ENCODE measurements at places on chromosomes 3 and 15.

DNA sequence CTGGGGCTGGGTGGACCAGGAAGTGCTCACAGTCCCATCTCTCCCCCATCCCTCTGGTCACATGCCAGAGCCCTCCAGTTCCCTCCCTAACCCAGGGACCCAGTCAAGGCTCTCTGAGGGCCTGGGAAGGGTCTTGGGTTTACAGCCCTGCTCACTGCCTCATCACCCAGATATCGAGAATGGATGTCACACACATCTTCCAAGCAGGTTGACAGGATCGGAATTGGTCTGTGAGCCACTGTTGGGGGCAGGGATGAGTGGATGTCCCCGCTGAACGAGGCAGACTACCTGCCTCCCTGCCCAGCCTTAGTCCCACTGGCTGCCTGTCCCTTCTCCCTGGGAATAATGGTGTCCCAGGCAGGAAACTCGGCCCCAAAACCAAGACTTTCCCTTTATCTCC is 20.0 kb upstream of the GOLGA6C start:
- DNase-seq: no peak

GRCh38 chr15:25693321-25694238 is 169.5 kb downstream of the ATP10A start:
- DNase-seq: peak; percentile 78

DNA sequence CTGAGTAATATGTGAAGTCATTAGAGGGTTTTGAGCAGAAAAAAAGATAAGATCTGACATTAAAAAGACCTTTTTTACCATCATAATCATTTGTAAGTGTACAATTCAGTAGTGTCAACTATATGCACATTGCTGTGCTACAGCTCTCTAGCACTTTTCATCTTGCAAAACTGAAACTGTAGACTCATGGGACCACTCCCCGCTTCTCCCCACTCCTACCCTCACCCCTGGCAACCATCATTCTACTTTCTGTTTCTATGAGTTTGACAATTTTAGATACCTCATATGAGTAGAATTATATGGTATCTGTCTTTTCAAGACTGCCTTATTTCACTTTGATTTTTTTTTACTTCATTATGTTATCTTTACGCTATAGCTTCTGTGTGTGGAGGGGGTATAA is 112.8 kb downstream of the NSUN3 start:
- DNase-seq: no peak

DNA sequence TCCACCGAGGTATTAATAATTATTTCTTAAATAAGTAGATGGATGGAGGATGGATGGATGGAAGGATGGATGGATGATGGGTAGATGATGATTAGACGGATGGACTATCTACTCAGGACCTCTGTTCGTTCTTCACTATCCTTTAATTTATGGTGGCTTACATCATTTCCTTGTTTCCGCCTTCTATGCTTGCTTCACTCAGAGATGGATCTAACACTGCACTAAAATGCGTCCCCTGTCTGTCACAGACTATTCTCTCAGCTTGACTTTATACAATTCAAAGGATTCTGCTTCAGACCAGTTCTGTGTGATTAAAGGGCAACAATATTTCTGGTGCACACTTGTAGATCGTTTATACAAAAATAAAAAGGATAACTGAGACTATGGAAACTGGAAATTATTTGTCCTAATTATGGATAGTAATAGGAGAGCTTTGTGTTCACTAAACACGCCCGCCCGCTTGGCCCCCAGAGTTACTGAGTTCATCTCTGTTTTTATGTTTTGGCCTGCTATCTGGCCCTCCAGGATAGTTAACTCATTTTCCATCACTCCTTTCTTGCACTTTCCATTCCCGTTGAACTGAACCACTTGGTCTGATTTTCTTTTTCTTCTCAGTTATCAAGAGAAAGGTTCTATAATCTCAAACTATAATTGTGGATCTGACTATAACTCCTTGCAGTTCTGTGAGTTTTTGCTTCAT is 41.4 kb upstream of the CA12 start:
- DNase-seq: no peak

GRCh38 chr3:22088204-22088603 is 337.2 kb upstream of the ZNF385D start:
- no peak for DNase-seq

- DNase-seq: no peak
Measured at GRCh38 chr3:156586905-156587759, 32.2 kb upstream of the SSR3 start.

- DNase-seq: peak; percentile 45
Measured at GRCh38 chr3:56366641-56367162, 101.6 kb downstream of the ERC2 start.

DNA sequence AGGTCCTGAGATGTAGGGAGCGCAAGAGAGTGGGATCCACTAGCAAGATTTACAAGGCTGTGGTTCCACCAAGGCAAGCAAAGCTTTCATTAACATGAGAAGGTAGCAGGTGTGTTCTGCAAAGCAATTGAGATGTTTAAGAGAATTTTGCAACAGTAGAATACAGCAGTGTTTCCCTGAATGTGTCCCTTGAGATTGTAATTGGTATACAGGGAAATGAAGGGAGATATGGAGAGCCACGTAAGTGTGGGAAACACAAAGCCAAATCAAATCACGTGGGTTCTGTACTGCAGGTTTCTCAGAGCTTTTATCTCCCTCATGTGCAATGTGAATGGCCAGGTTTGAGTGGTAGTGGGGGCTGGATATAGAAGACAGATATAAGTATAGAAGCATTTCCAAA is 67.3 kb downstream of the ATG7 start:
- DNase-seq: no peak

- DNase-seq: no peak
Measured at GRCh38 chr3:194772241-194773000, 86.7 kb downstream of the FAM43A start.
